ENCODE measurements at places on chromosomes 16 and 17.

DNA sequence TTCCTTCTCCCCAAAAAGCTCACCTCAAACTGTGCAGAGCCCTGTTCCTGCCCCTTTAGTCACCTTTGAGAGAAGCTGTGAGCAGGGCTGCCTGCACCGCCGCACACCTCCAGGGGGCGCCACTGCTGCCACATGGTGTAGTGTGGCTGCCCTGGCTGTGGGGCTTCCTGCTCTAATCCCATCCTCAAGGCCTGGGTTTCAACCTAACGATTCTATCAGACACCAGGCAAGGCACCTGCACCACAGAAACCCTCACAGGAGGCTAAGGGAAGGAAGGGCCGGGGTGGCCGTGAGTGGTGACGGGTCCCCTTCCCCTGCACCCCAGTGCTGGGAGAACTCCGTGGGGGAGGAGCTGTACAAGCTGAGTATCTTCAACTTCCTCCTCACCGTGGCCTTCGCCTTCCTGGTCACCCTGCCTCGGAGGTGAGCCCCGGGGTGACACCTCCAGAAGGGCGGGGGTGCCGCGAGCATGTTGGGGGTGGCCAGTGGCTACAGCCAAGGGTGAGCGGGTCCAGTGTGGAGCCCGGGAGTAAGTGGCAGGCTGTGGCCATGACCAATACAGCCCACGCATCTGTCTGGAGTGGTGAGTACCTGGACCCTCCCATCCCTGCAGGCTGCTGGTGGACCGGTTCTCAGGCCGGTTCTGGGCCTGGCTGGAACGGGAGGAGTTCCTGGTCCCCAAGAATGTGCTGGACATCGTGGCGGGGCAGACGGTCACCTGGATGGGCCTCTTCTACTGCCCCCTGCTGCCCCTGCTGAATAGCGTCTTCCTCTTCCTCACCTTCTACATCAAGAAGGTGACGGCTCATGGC is 7.0 kb downstream of the TMC8 start:
- peaks cover 29% of the 10 kb centered on the region for H3K36me3 ChIP-seq
- H3K27ac ChIP-seq: peak overlapping the region; percentile 88
- no peak for DNase-seq

- H3K27ac ChIP-seq: no peak overlapping the region
- no peaks in the 10 kb centered on the region for H3K27me3 ChIP-seq
- no peak overlapping the region for H3K4me3 ChIP-seq
- DNase-seq: no peak
- no peaks in the 10 kb centered on the region for H3K4me1 ChIP-seq
- no peaks in the 10 kb centered on the region for H3K36me3 ChIP-seq
Observed at GRCh38 chr16:52718046-52718445, 171.1 kb upstream of the TOX3 start.

DNA sequence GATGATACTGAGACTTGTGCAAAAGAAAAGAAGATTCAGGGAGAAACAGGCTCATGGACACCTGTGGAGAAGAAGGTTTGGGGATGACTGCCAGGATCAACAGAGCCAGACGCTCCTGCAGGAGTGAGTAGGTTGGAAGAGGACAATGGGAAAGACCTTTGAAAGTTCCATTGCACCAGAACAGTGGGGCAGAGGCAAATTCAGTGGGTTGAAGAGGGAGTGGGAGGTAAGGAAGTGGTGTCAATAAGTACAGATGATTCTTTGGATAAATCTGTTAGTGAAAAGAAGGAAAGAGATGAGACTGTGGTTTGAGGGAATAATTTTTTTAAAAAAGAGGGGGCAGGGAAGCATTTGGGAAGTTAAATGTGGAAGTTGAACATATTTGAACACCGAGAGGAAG is 212.8 kb downstream of the SOX9 start:
- DNase-seq: no peak
- no peak overlapping the region for H3K4me3 ChIP-seq
- H3K4me1 ChIP-seq: no peaks in the 10 kb centered on the region
- H3K27me3 ChIP-seq: peaks cover 18% of the 10 kb centered on the region

DNA sequence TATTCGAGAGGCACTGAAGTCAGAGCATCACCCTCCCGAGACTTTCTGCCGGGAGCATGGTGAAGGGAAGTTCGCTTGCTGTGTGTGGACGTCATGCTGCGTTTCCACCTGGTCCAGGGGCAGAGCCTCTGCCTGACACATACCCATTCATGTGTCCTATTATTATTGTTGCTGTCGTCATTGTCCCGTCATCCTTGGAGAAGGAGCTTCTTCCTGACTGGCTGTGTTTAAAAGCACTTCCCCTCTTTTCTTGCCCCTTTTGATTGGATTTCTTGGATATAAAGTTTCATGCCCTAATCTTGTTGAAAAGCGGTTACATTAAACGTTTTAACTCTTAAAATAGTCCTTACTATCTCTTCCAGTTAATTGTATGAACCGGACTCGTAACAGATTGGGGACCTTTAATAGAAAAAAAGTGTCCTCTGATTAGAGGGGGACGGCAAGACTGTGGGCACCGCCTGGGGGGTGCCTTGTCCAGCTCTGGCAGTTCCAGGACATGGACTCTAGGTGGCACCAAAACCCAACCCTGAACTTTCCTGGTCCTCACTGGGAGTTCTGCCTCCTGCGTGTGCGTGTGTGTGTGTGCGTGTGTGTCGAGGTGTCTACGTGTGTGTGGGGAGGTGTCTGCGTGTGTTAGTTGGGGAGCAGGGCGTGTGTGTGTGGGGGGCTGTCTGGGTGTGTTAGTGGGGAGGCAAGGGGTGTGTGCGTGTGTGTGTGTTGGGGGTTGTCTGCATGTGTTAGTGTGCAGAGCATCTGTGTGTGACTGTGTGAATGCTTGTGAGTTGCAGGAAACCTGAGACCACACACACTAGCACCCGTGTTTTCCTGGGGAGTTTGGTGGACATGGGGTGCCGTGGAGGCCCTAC is 133.3 kb upstream of the CIBAR2 start:
- peaks cover 7% of the 10 kb centered on the region for H3K4me1 ChIP-seq
- no peaks in the 10 kb centered on the region for H3K36me3 ChIP-seq
- H3K27me3 ChIP-seq: peaks cover 19% of the 10 kb centered on the region
- H3K27ac ChIP-seq: no peak overlapping the region
